Pons (tissue), 1 donor: ENCODE measurements at places on chromosomes 7 and 10.

GRCh38 chr7:142185801-142186200 lies 72.1 kb downstream of the PRSS58 start:
- no peak for DNase-seq

- DNase-seq = peak; percentile 35
Observed at GRCh38 chr7:151626422-151627115, 106.9 kb upstream of the RHEB start.

DNA sequence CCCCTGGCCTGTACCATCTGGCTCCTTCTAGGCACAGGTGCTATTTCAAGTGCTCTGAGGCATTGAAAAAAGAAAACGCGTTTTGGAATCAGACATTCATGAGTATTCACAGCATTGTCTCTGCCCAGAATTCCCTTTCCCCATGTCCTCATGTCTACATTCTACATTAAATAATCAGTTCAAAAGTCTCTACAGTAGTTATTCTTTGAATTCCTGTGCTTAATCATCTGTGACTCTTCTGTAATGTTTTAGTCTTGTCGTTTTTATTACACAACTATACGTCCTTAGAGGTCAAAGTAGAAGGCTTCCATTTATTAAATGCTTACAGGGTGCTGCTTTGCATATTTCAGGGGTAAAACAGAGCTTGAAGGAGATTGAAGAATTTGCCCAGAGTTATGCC lies 95.7 kb downstream of the BICC1 start:
- DNase-seq = no peak

DNA sequence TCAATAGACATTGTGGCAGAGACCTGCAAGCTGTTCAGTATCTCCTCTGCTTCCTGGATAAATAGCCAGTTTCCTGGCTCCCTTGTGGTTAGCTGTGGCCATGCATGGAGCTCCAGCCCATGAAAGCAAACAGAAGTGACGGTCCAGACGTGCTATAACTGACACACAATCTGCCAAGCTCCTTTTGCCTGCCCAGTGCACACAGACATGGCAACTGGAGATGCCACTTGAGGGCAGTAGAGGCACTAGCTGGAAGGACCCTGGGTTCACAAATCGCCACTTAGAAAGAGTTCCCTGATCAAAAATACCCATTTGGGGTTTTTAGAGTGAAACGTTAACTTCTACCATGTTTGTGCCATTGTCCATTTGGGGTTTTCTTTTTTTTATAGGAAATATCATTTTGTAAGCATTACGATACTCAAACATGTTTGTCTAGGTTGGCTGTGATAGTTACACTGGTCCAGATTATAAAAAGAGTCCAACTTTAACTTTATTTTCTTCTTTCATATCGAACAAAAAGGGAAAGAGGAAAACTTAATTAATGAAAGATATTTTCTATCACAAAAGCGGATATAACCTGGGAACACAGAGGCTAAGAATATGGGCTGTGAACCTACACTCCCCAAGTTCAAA lies 31.3 kb downstream of the KIN start:
- peak; percentile 24 for DNase-seq

DNA sequence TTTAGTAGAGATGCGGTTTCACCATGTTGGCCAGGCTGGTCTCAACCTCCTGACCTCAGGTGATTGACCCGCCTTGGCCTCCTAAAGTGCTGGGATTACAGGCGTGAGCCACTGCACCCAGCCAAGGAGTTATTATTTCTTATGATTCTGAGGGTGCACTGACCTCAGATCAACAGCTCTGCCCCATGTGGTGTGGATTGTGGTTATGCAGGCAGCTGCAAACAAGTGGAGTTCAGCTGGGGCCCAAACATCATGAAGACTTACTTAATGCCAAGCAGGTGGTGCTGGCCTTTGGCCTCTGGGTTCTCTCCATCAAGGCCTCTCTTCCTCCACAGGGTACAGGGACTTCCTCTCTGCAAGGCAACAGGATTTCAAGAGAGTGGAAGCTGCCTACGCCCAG lies 45.1 kb upstream of the OPTN start:
- no peak for DNase-seq

DNA sequence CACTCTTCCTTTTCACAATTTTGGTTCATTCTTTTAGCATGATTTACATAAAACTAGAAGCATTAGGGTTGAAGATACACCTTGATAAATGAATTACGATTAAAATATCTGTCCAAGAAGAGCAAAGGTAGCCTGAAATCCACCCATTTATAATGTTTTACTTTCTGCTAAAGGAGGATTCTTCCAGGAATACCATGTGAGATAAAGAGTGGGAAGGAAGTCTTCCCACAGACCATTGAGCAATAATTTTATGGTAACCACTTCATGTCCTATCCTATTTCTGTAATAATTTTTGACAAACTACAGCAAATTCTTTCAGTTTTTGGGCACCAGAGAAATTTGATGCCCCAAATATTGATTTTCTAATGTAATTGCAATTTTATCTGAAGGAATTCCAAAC lies 150.6 kb upstream of the STEAP4 start:
- DNase-seq = no peak

DNA sequence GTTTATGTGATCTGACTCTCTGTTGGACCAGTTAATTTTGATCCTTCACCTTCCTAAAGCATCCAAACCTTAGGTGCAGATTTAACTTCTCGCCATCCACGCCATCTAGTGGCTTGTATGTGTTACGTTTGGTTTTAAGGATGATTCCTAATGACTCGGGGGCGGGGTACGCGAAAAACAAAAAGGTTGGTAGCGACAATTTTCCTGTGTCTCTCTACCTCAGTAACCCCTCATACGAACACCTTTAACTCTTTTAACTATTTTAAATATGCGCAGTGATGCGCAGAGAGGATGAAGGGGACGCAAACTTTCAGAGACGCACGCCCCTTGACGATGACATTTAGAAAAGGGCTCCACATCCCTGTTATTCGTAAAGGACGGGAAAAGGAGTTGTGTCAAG lies 714 bp upstream of the KCND2 start:
- DNase-seq = peak; percentile 59

- no peak for DNase-seq
Observed at GRCh38 chr7:11376529-11376928, 402.9 kb downstream of the PHF14 start.

- DNase-seq = no peak
Observed at GRCh38 chr7:1426474-1426873, 32.8 kb downstream of the MICALL2 start.

GRCh38 chr10:122347170-122347841 lies 27.2 kb upstream of the PLEKHA1 start:
- no peak for DNase-seq

DNA sequence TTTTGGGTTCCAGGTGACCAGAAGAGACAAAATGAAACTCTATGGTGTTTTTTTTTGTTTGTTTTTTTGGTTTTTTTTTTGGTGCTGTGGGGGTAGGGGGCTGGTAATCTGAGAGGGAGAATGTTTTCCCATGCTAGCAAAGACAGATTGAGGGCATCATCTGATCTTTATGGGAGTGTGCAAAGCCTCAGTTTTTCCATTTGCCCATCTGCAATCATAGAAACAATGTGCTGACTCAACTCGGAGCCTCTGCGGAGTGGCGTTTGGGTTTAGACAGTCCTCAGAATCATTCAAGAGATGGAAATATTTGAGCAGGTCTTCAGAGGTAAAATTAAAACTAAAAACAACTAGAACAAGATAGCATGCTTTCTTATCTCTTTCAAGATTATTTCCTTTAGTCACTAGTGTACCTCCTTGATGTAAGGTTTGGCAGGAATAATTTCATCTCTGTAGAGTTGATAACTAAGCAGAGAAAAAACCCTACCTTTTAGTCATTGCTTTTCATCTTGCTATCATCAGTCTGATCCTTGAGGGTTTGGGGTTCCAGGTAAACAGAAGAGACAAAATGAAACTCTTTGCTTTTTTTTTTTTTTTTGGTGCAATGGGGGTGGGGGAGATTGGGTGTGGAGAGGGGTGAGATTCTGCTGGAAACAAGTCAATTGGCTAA lies 18.0 kb downstream of the CNNM2 start:
- no peak for DNase-seq

DNA sequence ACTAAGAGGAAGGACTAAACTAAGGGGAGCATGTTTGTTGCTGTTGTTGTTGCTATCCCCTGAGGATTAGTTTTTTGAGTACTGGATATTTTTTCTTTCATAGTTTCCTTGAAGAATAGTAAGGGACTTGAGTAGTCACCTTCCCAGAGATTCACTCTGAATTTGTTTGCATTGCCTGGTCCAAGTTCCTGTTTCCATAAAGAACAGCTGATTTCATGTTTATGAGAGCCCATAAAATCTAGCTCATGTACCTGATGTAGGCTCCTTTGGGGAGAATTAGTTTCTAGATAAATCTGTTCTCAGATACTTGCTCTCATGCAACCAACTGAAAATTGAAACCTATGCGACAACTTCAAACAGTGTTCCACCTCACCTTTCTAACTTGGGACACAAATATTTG lies 464.4 kb upstream of the MBL2 start:
- DNase-seq = no peak

GRCh38 chr10:60425392-60426110 lies 35.9 kb upstream of the ANK3 start:
- DNase-seq = no peak

- DNase-seq = no peak
Observed at GRCh38 chr7:98616381-98617050, 569 bp upstream of the NPTX2 start.

GRCh38 chr10:132131581-132132420 lies 54.9 kb upstream of the DPYSL4 start:
- DNase-seq = no peak

DNA sequence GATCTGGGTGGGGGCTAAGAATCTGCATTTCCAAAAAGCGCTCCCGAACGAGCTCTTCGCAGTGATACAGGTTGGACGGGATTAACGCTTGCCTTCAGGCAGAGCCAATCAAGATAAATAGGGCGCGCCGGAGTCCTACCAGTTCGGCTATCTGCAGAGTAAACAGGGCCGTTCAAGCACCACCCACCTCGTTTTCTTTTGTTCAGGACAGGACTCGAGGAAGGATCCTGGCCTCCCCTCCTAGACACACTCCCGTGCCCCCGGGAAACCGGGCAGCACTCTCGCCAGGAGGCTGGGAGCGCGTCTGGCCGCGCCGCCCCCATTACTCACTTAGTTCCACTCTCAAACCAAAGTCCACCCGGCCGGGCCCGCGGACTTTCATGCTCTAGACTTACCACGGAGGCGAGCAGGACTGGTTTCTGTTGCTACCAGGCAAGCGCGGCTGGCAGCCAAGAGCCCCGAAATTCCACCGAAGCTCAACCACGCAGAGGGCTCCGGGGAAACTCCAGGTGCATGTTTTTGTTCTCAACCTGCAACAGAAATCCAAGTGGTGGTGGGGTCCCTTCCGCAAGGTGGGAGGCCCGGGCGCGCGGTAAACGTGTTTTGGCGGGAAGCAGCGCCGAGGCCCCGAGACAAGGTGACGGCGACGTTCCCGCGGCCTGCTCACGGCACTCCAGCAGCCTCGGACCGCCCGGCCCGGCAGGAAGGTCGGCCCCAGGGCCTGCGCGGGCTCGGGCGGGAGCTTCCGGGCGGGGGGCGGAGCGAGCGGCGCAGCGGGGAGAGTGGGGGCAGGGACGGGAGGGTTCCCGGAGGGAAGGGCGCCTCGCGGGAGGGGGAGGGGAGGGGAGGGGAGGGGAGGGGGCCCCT lies 12.7 kb downstream of the HNRNPF start:
- DNase-seq = peak; percentile 55

DNA sequence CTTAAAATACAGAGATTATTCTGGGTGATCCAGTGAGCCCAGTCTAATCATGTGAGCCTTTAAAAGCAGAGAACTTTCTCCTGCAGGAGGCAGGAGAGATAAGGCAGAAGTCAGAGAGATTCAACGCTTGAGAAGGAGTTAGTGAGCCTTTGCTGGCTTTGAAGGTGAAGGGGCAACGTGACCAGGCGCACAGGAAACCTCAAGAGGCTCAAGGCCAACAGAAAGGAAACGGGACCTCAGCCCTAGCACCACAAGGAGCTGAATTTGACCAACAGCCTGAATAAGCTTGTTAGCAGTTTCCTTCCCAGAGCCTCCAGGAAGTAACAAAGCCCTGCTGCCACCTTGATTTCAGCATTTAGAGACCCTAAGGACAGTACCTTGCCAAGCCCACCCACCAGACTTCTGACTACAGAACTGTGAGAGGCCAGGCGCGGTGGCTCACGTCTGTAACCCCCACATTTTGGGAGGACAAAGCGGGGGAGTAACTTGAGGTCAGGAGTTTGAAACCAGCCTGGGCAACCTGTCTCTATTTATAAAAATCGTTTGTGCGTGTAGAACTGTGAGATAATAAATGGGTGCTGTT lies 87.3 kb upstream of the KAT6B start:
- DNase-seq = peak; percentile 5

GRCh38 chr7:25624051-25624450 lies 395.8 kb upstream of the NPVF start:
- no peak for DNase-seq

DNA sequence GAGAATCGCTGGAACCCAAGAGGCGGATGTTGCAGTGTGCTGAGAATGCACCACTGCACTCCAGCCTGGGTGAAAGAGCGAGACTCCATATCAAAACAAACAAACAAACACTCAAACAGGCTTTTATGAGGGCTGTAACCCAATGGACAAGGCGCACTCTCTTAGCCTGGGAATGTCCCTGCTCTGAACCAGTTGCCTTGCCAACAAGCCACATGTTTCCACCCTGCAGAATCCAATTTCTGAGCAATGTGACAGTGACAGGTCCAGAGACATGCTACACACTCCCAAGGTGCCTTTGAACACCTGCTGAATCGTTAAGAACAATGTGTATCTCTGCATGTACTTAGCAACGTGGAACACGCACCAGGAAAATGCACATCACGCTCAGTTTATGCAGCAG lies 186.8 kb upstream of the AUTS2 start:
- no peak for DNase-seq

DNA sequence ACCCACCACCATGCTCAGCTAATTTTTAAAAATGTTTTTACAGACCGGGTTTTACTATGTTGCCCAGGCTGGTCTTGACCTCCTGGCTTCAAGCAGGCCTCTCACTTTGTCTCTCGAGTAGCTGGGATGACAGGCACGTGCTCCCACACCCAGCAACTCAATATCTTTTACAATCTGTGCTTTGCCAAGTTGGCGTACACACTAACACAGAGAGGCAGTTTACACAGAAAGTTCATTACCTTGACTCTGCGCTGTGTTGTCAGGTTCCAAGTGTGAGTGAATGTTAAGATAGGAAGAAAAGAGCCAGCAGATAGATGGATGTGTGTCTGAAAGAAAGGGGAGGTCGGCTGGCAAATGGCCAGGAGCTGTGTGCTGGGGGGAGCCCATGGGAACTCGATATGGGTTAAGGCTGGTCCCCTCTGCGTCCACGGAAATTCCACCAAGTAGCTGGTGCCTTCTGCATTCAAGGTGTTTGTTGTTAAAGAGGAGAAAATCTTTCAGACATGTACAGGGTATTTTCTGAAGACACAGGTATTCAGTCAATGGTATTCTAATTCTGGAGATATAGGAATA lies 299.8 kb downstream of the CAMK1D start:
- DNase-seq = no peak

DNA sequence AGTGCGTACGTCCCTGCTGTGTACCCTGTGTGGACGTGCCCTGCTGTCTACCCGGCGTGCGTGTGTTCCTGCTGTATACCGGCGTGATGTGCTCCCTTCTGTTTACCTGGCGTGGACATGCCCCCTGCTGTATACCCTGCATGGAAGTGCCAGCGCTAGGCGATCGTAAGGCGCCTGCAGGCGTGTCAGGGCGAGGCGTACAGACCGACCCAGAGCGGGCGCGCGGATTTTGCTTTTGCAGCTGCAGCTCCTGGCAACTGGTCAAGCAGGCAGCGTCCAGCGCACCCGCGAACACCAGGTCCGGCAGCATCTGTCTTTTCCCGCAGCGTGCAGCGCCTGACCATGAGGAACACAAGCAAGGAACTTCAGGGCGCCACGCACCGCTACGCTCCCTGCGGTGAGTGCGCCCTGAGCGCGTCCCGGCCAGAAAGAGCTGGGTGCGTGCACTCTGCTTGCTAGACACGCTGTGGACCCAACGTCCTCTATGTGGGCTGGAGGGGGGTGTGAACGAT lies 680 bp downstream of the C7orf57 start:
- no peak for DNase-seq
